Frontal cortex (tissue), 4 donors: ENCODE measurements at places on chromosomes 1 and 21.

- DNase-seq: no peak
Measured at GRCh38 chr1:20081353-20081810, 11.4 kb downstream of the PLA2G5 start.

GRCh38 chr1:41449326-41449921 lies 35.1 kb downstream of the EDN2 start:
- DNase-seq: no peak

DNA sequence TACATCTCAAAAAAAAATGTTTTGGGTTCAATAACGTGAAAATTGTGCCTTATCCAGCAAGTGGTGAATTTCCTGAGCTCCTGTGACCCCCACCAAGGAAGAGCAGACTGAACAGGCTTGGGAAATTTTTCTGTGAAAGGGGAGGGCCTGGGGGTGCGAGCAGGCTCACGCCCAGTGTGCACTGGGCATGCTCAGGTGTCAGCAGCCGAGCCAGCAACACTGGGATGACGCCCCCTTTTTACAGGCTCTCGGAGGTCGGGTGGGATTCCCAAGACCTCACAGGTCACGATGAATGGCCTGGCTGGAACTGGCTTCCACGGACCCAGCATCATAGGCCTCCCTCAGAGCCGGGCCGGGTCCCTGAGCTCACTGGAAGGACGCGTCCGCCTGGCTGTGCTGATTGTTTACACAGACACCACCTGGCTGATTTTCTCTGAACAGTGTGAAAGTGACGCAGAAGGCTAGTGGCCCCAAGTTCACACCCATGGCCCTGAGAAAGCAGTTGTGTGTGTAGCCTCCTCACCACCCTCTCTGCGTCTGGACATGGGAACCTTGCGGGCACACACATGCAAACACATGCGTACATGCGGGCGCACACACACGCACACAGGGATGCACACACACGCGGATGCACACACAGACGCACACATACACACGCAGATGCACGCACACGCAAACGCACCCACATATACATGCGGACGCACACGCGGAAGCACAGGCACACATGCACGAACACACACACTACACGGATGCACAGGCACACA lies 9.2 kb downstream of the CSTB start:
- no peak for DNase-seq

DNA sequence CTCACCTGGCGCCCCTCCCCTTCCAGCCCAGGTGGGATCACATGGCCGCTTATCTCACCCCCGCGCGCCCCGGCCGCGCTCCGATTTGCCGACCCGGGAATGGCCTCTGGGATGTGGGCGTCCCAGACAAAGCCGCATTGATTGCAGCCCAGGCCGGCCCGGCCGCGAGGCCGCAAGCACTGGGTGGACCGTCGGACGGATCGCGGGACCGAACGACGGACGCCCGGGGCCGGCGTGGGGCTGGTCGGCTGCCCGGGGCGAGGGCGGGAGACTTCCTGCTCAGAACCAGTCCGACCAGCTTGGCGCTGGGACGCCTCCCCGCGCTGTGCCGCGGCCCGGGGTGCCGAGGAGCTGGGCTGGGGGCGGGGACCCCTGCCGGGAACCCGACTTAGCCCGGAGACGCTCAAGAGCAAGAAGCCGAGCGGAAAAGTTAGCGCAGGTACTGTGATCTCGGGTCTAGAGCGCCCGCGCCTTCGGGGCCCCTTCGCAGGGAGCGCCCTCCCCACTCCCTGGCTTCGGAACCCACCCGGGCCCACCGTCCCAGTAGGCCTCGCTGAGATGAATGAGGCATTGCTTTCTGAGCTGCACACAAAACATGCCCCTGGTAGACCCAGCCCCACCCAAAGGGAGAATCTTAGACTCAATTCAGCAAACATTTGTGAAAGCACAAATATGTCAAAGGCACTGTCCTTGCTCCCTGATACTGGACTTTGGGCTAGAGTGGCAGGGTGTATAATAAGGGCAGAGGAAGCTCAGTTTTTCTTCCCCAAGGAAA lies 415 bp upstream of the LAD1 start:
- DNase-seq: no peak

GRCh38 chr21:41054018-41054578 lies 113.9 kb upstream of the BACE2 start:
- no peak for DNase-seq
